Inflammatory macrophage (primary cell): ENCODE measurements at places on chromosomes 12 and 14.

- no peak for DNase-seq
Measured at GRCh38 chr14:91904956-91905645, 37.8 kb upstream of the TC2N start.

DNA sequence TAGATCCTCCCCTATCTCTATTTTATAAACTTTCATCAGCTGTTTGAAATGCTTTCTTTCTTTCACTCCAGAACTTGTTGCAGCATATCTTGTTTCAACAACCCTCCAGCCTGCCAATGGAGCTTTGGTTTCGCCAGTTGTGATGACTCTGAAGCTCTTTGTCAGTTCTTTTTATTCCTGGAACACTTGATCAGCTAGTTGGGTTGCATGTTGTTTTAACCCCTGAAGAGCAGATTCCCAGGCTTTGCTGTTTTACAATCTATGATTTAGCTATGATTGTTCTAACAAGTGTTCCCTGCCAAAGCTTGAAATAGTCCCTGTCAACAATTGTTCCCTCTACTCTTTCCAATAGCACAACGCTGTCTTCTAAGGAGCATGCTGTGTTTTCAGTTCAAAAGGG is 50.6 kb upstream of the FUT8 start:
- no peak for DNase-seq

DNA sequence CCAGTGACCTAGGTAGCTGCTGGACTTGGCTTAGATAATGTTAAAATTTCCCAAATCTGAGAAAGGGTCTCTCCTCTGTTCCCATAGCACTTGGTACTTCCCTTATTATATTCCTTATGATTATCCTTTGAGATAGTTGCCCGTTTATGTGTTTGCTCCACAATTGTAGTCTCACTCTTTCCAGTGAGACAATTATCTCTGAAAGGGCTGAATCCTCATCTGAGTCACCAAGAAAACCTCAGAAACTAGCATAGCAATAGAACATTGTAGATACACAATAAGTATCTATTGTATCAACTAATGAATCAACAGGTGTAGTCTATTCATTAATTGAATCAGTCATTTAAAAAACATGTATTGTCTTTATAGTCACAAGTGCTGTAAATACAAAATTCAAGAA is 119.1 kb upstream of the FAR2 start:
- DNase-seq = no peak

- DNase-seq = peak; percentile 41
Measured at GRCh38 chr12:110262442-110263388, 18.3 kb upstream of the ATP2A2 start.

- DNase-seq = peak; percentile 0
Measured at GRCh38 chr14:25833341-25834126, 764.3 kb downstream of the NOVA1 start.

DNA sequence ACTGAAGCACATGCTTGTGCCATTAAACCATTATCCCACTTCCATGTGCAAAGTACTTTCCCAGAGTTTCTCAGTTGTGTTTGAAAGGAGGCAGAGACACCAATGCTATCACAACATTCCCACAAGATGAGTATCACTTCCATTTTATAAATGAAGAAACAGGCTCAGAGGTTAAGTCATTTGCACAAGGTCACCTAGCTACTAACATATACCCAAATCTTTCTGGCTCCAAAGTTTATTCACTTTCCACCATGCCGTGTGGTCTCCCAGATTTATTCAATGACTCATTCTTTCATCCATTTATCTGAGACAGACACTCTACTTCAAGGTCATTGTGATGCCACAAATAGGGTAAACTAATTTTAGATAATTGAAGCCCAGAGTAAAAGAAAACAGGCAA is 9.4 kb downstream of the ART4 start:
- no peak for DNase-seq

DNA sequence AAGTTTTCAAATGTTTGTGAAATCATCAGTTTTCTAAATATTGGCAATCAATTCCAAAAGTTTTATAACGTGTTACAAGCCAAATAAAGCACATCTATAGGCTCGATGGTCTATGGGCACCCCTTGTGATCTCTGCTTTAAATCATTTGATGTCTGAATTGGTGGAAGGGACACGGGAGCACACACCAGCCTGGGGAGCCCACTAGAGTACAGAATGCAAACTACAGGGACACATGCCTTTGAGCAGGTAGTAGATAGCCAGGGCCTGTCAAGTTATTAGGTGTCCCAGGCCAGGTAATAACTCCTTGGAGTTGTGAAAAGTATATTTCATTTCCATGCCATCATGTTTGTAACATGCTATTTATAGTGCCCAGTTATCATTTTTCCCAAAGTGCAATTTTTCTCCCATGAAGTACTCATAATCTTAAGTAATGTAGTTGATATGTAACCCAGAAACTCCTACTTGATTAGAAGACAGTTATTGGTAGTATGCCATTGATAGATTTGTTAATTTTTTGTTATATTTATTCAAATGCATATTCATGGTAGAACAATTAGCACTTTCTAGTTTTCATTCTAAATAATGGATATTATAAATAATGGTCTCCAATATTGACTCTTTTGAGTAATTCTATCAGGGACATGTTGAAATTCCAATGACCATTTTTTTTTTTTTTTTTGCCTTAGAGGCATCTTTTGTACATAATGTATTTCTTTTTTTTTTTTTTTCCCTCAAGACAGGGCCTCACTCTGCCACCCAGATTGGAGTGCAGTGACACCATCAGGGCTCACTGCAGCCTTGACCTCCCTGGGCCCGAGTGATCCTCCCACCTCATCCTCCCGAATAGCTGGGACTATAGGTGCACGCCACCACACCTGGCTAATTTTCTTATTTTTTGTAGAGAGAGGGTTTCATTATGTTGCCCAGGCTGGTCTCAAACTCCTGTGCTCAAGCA is 96.9 kb upstream of the FGD4 start:
- DNase-seq = peak; percentile 35

DNA sequence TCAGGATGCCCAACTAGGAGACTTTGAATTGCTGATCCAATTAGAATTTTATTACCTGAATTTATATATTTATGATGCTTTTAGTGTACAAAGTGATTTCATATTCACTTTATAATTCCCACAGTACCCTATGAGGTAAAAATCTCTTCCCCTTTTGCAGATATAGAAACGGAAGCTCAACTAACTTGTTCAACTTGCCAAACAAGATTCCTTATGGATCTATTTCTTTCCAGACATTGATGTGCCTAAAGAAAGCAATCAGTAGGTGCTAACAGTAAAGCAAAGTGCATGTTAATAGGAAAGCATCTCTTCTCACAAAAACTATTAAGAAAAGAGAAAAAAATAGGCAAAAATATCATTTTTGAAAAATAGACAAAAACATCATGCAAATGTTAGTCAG is 65.9 kb upstream of the PPP1R12A start:
- DNase-seq = no peak

DNA sequence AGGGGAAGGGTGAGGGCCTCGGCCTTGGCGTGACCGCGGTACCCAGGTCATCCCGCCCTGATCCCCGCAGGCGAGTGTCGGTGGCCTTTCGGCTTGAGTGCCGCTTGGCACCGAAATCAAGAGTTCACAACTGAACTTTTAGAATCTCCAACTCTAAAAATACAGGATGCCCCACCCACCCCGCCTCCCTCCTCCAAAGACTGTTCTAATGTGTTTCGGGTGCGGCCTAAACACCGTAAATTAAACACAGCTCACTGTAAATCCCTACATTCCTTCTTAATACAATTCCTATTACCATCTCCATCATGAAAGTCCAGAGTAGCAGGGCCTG is 11.4 kb downstream of the SCNN1A start:
- DNase-seq = no peak

- DNase-seq = no peak
Measured at GRCh38 chr14:93137864-93138263, 22.1 kb upstream of the ITPK1 start.

DNA sequence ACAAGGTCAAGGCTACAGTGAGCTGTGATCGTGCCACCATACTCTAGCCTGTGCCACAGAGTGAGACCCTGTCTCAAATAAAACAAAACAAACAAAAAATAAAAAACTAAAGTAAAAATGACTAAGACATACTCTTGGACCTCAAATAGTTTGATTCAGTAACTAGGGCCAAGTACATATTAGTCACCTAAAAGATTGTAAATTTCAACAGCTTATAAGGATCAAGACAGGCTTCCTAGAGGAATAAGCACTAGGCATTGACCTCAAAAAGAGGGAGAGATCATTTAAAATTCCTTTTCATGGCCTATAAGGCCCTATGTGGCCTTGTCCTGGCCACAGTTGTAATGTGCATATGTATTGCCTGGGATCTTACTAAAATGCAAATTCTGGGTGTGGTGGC is 46.0 kb upstream of the CHST11 start:
- no peak for DNase-seq

DNA sequence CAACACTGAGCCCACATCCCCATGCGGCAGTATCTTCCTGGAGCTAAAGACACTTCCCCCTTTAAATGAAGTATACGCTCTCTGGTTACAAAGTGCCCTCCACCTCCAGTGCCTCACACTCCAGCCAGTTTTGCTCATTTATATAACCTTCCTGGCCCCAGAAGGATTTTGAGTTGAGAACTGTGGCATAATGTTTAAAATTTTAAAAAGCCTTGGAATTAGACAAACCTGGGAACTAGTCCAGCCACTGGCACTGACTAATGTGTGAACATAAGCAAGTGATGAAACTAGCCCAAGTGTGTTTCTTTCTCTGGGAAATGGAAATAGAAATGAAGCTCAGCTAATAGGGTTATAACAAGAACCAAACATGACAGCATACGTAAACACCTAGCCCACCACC is 723.7 kb upstream of the USP15 start:
- no peak for DNase-seq

GRCh38 chr14:23544511-23545447 is 6.8 kb downstream of the ZFHX2 start:
- peak; percentile 22 for DNase-seq

DNA sequence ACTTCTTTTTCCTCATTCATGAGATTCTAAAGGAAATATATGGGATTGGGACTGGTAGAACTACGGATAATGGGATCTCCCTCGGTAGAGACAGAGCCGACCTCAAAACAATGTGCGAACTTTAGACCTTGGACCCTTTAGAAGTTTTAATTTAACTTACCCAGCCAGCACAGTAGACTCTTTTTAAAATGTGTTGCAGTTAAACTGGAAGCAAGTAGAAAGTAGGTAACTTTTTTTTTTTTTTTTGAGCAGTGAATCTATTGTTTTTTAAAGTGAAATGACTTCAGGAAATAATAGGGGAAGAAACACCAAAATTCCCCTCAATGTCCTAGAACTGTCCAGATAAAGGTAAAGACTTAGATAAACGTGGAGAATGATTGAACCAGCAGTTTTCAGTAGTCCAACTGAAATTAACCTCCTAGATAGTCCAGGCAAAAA is 1.1 kb upstream of the ATXN2 start:
- no peak for DNase-seq

DNA sequence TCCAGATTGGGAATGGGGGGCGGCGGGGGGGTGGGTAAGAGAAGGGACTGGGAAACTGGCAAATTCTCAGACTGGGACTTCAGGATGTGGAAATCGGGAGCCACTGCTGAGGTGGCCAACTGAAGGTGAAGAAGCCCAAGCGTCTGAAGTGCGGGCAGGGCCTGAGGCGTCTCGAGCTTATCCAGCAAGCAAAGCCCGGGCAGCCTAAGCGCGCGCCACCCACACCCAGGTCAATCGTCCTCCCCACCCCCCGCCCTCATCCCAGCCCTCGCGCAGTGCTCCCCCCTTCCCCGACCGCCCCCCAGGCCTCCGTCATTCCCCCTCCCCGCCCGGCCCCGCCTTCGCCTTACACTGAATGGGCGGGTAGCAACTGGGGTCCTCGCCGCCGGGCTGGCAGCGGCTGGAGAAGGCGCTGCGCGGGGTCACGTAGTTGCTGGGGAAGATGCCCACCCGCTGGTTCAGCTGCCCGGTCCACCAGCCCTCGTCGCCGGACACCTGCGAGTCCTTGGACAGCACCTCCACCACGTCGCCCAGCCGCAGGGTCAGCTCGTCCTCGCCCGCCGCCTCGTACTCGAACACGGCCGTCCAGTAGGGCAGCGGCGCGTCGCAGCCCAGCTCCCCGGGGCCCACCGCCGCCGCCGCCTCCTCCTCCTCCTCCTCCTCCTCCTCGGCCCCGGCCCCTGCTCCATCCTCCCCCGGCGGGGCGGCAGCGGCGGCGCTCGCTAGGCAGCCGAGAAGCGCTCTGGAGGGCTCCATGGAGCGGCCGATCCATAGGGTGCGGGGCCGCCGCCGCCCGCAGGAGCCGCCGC is 693 bp downstream of the MAP3K9 start:
- no peak for DNase-seq

GRCh38 chr12:52645982-52646381 is 6.0 kb downstream of the KRT2 start:
- peak; percentile 59 for DNase-seq
